Activated naive CD4-positive, alpha-beta T cell treated with anti-CD3 and anti-CD28 coated beads, Interleukin-2, amount 50 U/mL, for 72 hours (primary cell): ENCODE measurements at places on chromosomes 3 and 15. TPM values are rescaled to one million over a fixed set of nuclear protein-coding genes. Genes with fewer than 3 reads are reported as not detected.

GRCh38 chr15:36924034-36924433, 176.3 kb downstream of the MEIS2 start:
- DNase-seq, result no peak

GRCh38 chr3:119652306-119653033, 7.9 kb downstream of the POPDC2 start:
- DNase-seq, result no peak

- no peak for DNase-seq
These were observed 137.3 kb upstream of the UBE2E1 start for GRCh38 chr3:23668430-23668904.

Gene MGLL
- total RNA-seq, result 0.14 TPM
